GM18507 (cell line): ENCODE measurements at places on chromosomes 4 and X.

DNA sequence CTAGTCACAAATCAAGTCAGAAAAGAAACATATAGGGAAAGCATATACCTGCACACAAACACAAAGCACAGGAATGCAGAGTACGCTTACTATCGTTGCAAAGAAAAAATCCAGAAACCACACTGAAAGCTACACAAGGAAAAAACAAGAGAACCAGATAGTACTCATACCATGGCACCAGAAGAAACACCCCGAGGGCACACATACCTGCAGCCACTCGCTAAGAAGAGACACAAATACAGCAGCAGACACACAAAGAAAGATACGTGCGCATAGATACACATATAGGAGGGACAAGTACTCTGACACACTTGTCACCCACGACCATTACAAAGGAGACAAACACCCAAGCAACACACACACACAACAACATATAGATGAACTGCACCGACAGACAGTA, 1.4 kb upstream of the SLC38A5 start:
- DNase-seq: no peak

DNA sequence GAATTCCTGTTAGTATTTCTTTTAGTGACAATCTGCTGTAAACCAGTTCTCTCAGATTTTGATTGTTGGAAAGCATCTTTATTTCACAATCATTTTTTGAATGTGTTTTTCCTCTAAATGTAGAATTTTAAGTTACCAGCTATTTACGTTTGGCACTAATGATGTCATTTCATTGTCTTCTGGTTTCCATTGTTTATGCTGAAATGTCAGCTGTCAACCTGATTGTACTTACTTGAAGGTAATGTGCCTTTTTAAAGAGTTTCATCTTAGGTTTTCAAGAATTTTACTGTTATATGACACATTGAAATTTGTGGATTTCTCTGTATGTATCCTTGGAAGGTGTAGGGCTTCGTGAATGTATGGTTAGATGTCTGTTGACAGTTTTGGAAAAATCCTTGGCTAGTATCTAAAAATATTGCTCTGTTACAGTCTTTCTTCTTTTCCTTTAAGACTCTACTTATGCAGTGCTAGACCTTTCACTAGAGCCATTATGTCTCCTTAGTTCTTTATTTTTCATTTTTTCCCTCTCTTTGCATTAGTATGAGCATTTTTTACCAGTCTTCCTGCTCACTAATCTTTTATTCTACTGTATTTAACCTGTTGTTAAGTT, 30.4 kb downstream of the SMAD1 start:
- no peak for DNase-seq

DNA sequence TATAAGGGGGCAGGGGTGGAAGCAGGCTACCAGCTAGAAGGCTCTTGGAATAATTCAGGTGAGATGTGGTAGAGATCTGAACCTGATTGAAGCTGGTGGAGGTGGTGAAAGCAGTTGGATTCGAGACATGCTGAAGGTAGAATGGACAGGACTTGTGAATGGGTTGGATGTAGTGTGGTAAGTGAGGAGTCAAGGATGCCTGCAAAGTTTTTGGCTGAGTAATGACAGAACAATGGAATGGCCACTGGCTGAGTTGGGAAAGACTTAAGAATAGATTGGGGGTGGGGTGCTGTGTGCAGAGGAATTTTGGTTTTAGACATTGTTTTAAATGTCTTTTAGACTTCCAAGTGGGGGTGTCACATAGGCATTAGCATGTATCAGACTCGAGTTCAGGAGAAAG, 33.5 kb downstream of the HPF1 start:
- DNase-seq: no peak

DNA sequence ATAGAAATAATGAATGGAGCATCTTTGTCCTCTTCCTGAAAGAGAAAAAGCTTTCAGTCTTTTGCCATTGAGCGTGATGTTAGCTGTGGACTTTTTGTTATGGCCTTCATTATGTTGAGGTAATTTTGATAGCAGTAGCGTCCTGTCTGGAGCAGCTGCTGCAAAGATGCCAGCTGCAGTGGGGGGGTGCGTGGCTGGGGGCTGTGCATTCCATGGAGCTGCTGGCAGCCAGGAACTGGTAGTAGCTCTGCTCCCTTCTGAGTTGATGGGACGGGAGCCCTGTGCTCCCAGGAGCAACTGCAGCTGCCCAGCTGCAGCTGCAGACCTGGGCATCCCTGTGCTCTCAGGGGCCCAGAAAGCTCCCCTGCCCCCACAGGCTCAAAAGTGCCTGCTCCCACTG, 50.4 kb downstream of the CCDC160 start:
- DNase-seq: no peak

DNA sequence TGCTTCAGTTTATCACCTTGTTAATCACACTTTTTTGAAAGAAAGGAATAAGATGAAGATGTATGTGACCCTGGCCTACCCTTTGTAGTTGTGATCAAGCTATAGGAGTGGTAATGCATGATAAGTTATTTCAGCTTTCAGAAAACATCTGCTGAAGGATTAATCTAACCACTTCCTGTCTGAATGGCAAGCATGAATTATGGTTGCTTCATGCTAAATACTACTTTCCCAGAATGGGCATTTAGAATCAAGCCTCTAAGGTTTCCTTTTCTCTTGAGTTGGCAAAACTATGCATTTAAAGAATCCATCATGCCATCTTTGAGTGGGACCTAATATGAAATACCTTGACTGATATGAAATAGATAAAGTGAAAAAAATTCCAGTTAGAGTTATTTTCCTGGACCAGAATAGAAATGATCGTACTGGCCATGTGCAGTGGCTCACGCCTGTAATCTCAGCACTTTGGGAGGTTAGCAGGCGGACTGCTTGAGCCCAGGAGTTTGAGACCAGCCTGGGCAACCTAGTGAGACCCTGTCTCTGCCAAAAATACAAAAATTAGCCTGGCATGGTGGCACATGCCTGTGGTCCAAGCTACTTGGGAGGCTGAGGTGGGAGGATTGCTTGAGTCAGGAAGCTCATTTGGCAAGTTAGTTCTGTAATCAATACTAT, 59.1 kb downstream of the ANXA3 start:
- no peak for DNase-seq

DNA sequence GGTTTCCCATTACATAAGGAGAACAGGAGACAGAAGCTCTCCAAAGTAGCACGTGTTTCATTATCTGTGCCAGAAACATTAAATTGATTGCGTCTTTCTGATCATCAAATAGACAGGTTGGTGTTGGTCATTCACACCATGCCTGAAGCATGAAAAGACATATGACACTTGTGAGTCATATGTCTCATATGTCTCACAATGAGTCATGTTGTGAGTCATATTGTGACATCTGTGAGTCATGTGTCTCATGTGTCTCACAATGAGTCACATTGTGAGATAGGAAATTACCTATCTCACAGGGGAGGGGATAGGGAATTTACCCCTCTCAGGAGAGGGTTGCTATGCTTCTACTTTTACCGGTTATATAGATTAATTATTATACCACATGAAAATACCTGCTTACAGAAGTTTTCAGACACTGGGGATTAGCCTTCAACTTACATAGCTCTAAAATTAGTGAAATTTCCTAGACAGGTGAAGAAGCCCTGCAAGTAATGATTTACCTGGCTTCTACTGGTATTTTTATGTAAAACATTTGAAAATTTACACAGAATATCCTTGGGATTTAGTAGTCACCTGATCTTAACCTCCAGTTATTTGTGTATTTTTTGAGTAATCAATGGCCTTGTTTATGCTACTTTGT, 80.8 kb downstream of the NPFFR2 start:
- peak; percentile 9 for DNase-seq
